ENCODE measurements at places on chromosomes 1 and 21.

DNA sequence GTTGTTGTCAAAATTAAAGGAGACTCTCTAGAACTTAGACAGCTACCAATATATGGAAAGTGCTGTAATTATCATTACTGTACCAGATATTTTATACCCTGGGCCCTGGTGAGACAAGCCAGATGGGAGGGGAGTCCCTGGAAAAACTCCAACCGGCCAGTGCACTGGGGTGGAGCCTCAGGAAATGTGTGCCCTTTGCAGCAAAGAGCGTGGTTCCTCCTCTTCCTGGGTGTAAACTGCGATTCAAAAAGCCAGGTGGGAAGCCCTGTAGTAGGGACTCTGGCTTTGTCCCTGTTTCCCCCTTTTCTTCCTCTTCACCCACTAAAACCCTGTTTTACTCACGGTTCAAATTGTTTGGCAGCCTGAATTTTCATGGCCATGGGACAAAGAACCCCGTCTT, 812.3 kb downstream of the PLA2G4A start:
- no peaks in the 10 kb centered on the region for H3K27me3 ChIP-seq
- H3K36me3 ChIP-seq = no peaks in the 10 kb centered on the region
- H3K4me3 ChIP-seq = no peak overlapping the region
- H3K4me1 ChIP-seq = peaks cover 7% of the 10 kb centered on the region
- DNase-seq = no peak

- no peaks in the 10 kb centered on the region for H3K36me3 ChIP-seq
- no peak overlapping the region for H3K4me3 ChIP-seq
- peak overlapping the region; percentile 32 for H3K27ac ChIP-seq
- no peak for DNase-seq
- H3K4me1 ChIP-seq = no peaks in the 10 kb centered on the region
- H3K27me3 ChIP-seq = peaks cover 13% of the 10 kb centered on the region
Observed at GRCh38 chr21:44413566-44414290, 41.6 kb upstream of the LRRC3 start.

DNA sequence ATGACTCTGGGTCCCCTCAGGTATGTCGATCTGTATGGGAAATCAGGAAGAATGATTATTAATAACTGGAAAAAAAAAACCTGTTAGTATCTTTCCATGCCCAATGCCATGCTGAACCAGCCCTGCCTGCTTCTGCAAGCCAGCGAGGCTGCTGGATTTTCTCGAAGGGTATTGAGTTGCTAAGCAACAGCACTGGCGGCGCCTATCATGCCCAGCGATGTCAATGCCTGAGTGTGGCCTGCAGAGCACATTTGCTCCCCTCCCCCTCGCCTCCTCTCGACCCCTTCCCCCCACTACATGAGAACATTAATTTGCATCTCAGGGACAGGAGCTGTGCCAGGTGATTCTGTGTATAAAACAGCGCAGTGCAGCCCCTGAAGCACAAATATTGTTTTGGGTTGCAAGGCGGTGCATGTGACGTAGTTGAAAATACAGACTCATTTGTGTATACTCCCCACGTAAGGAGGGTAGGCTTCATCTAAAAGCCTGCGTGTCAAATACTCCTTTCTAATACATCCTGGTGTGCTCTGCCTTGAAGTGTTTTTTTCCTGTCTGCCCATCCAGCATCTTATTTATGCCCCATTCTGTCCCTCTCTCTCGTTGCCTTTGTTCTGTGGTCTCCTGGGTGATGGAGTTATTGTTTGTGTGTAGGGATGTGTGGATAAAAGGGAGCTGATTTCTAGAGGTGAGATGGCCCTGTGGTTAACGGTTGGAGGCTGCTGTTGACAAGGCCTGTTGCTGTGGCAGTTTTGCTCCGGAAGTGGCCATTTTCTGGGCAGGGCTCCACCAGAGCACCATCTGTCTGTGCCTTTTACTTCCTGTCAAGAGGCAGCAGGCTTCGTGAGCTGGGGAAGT, 32.7 kb upstream of the ATP5PO start:
- H3K27ac ChIP-seq = peak overlapping the region; percentile 98
- peak overlapping the region; percentile 64 for H3K4me3 ChIP-seq
- DNase-seq = peak; percentile 59
- H3K36me3 ChIP-seq = peaks cover 47% of the 10 kb centered on the region
- peaks cover 43% of the 10 kb centered on the region for H3K4me1 ChIP-seq

GRCh38 chr1:236122176-236122575, 20.2 kb upstream of the GPR137B start:
- no peak for DNase-seq
- peaks cover 53% of the 10 kb centered on the region for H3K4me1 ChIP-seq
- H3K27ac ChIP-seq = no peak overlapping the region
- no peaks in the 10 kb centered on the region for H3K36me3 ChIP-seq

DNA sequence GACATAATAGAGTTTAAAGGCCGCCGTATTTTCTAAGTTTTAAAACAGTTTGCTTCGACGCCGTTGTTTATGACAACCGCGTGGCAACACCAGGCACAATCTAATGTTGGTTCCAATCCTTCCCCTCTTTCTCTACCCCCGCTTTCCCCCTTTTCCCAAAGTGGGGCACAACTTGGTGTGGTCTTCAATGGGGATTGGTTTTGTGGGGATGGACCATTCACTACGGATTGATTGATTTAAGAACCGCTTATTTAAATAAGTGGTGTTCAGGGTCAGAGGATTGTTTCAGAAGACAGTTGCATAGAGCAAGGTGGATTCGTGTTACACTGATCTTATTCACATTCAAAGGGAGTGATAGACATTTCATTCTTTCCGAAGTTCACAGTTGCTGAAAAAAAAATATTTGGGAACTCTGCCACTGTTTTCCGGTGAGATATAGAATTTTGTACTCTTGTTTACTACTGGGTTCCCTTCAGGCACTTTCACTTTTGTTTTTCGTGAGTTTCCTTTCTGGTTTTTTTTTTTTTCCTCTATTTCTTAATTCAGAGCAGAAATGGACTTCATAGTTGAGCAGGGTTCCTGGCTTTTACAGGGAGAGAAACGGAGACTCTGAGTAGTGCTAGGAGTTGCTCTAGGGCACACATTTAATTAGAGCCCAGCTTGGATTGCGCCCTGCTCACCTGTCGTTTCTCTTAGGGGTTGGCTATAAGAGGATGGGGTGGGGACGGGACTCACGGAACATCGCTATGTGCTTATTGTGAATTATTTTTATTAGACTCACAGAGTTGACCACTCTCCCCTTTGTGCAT, 79.6 kb upstream of the AK4 start:
- peak overlapping the region; percentile 13 for H3K27ac ChIP-seq
- peaks cover 53% of the 10 kb centered on the region for H3K27me3 ChIP-seq
- DNase-seq = no peak
- peaks cover 5% of the 10 kb centered on the region for H3K36me3 ChIP-seq
- H3K4me1 ChIP-seq = peaks cover 31% of the 10 kb centered on the region

DNA sequence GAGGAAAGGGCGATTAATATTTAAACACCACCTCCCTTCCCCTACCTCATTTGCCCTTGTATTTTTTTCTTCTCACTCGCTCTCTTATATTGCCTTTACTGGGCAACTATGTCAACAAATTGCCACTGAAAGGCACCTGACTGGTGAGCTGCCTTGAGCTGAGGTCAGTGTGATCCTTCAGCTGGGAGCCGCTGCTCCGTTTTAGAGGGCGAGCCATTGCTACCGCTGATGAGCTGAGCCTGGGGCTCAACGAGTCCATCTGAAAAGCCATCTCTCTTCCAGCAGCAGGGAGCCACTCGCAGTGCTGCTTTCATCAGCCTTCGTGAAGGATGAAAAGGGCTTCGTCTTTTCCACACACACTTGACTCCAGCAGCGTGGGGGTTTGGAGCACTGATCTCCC, 108.0 kb upstream of the KIF26B start:
- peaks cover 41% of the 10 kb centered on the region for H3K4me1 ChIP-seq
- H3K36me3 ChIP-seq = peaks cover 11% of the 10 kb centered on the region
- peak overlapping the region; percentile 44 for H3K27ac ChIP-seq
- peaks cover 4% of the 10 kb centered on the region for H3K27me3 ChIP-seq
- no peak for DNase-seq

GRCh38 chr1:47576758-47577115, 138.9 kb downstream of the FOXD2 start:
- H3K4me3 ChIP-seq = no peak overlapping the region
- H3K4me1 ChIP-seq = peaks cover 99% of the 10 kb centered on the region

DNA sequence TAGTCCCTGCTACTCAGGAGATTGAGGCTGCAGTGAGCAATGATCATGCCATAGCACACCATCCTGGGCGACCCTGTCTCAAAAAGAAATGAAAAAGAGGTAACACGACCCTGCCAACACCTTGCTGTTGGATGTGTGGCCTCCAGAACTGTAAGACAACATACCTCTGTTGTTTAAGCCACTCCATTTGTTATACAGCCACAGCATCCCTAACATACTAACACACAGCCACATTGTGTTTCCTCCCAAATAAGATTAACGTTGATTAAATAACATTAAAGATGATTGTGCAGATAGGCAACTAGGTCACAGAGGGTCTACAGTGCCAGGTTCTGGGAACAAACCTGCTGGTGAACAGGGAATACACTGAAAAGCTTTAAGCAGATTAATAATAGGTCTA, 170.4 kb downstream of the RERE start:
- H3K4me1 ChIP-seq = peaks cover 36% of the 10 kb centered on the region
- DNase-seq = no peak
- no peak overlapping the region for H3K4me3 ChIP-seq
- H3K27ac ChIP-seq = peak overlapping the region; percentile 53
- H3K36me3 ChIP-seq = peaks cover 46% of the 10 kb centered on the region
- no peaks in the 10 kb centered on the region for H3K27me3 ChIP-seq

GRCh38 chr1:100643471-100644196, 75.9 kb upstream of the VCAM1 start:
- no peak overlapping the region for H3K4me3 ChIP-seq
- H3K4me1 ChIP-seq = no peaks in the 10 kb centered on the region
- peaks cover 3% of the 10 kb centered on the region for H3K27me3 ChIP-seq
- H3K36me3 ChIP-seq = no peaks in the 10 kb centered on the region
- DNase-seq = no peak
- H3K27ac ChIP-seq = no peak overlapping the region

- DNase-seq = peak; percentile 58
- H3K4me3 ChIP-seq = peak overlapping the region; percentile 92
- H3K36me3 ChIP-seq = peaks cover 22% of the 10 kb centered on the region
- peak overlapping the region; percentile 81 for H3K27ac ChIP-seq
- peaks cover 14% of the 10 kb centered on the region for H3K27me3 ChIP-seq
- H3K4me1 ChIP-seq = peaks cover 38% of the 10 kb centered on the region
Observed at GRCh38 chr1:39576016-39576657, 453 bp downstream of the PABPC4 start.

DNA sequence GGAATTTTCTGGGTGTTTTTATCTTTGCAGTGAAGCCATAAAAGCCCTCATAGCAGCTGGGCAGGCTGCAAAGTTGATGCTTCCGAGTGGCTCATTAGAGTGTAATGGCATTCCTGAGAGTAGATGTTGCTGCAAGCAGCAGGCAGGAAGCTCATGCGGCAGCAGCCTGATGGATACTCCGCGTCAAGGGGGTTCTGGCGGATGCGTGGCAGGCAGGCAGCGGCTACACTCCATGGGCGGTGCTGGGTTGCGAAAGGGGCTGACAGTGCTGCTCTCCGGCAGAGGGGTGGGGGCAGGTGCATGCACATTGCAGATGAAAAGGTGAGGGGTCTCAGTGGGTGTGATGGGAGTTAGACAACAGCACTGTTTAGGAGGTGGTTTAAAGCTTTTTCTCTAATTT, 93.2 kb upstream of the AJAP1 start:
- no peaks in the 10 kb centered on the region for H3K36me3 ChIP-seq
- peaks cover 33% of the 10 kb centered on the region for H3K4me1 ChIP-seq
- peak; percentile 26 for DNase-seq
- peak overlapping the region; percentile 3 for H3K27ac ChIP-seq
- no peak overlapping the region for H3K4me3 ChIP-seq

DNA sequence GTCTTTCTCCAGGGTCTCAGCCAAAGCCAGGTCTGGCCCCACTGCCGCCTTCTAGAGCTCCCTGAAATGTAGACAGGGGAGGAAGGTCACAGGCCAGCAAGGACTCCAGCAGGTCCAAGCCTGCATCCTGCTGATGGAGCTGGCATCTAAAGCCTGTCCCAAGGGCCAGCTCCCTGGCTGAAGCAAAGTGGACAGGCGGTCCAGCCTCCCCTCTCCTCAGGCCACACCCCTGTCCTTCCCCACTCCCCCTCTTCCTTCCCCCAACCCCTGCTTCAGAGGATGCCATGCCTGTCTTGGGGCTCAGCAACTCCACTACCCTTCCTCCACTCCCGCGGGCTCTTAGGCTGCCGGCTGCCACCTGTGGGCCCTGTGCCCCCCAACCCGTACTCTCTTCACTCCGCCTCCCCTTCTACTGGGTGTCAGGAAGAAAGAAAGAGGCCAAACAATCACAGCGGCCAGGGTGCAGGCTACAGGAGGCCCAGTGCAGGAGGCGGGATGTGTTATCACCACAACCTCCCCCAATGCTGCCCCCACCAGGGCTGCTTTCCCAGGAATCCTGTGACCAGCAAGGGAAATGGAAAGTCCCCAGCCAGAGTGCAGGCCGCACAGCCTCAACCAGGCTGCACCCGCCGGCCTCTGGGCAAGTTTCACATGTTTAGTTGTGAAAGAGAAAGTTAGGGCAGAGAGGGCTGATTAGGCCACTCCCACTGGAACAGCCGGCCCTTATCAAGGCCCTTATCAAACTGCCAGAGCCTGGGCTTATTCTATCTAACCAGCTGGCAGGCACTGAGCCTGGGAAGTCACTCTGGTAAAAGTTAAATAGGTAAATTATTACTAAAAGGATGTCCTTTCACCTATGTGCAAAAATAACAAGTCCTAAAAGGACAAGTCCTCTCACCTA, 34.1 kb downstream of the ACOT7 start:
- no peak overlapping the region for H3K27ac ChIP-seq
- DNase-seq = peak; percentile 34
- H3K27me3 ChIP-seq = peaks cover 3% of the 10 kb centered on the region
- H3K4me3 ChIP-seq = no peak overlapping the region
- H3K36me3 ChIP-seq = peaks cover 13% of the 10 kb centered on the region
- peaks cover 34% of the 10 kb centered on the region for H3K4me1 ChIP-seq

DNA sequence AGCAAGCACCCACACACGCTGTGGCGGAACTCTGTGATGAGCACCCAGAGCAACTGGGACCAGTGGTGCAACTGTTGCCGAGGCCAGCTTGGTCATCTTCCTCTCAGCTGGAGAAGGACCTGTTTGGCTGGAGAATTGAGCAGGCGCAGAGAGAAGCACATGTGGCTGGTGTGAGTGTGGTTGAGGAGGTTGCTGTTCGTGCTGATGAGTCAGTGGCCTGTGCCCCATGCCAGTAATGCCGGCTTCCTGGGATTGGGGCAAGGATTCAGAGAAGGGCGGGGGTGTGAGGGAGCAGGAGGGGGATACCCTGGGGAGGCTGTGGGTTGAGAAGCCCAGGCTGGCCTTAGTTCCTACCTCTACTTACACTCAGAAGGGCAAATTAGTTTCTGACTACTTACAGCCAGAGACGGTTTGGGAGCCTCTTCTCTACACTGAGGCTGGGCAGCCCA, 57.5 kb upstream of the EPS8L3 start:
- no peaks in the 10 kb centered on the region for H3K27me3 ChIP-seq
- DNase-seq = no peak
- no peak overlapping the region for H3K27ac ChIP-seq
- H3K4me1 ChIP-seq = peaks cover 41% of the 10 kb centered on the region
- H3K36me3 ChIP-seq = no peaks in the 10 kb centered on the region

GRCh38 chr1:85352055-85352454, 75.6 kb upstream of the BCL10 start:
- DNase-seq = no peak
- no peaks in the 10 kb centered on the region for H3K27me3 ChIP-seq
- no peaks in the 10 kb centered on the region for H3K4me1 ChIP-seq
